Hematopoietic multipotent progenitor cell (in vitro differentiated cells): ENCODE measurements at places on chromosomes 11 and 22. TPM values are rescaled to one million over a fixed set of nuclear protein-coding genes. Genes with fewer than 3 reads are reported as not detected.
A peak's percentile ranks its signal among the peaks of the same experiment; 100 is the strongest.

- no peak for DNase-seq
These were observed 29.5 kb downstream of the CARD18 start for GRCh38 chr11:105109855-105110687.

DNA sequence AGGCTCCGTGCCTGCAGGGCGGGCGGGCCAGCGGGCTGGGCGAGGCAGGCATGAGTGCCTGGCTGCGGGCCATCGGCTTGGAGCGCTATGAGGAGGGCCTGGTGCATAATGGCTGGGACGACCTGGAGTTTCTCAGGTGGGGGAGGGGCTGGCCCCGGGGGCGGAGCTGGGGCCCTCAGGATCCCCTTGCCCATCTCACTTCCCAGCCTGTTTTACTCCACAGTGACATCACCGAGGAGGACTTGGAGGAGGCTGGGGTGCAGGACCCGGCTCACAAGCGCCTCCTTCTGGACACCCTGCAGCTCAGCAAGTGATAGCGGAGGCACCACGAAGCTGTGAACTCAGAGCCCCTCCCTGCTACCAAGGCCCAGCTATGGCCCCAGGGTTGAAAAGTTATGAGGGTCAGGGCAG lies 5.9 kb downstream of the PHOX2A start:
- DNase-seq = peak; percentile 48

DNA sequence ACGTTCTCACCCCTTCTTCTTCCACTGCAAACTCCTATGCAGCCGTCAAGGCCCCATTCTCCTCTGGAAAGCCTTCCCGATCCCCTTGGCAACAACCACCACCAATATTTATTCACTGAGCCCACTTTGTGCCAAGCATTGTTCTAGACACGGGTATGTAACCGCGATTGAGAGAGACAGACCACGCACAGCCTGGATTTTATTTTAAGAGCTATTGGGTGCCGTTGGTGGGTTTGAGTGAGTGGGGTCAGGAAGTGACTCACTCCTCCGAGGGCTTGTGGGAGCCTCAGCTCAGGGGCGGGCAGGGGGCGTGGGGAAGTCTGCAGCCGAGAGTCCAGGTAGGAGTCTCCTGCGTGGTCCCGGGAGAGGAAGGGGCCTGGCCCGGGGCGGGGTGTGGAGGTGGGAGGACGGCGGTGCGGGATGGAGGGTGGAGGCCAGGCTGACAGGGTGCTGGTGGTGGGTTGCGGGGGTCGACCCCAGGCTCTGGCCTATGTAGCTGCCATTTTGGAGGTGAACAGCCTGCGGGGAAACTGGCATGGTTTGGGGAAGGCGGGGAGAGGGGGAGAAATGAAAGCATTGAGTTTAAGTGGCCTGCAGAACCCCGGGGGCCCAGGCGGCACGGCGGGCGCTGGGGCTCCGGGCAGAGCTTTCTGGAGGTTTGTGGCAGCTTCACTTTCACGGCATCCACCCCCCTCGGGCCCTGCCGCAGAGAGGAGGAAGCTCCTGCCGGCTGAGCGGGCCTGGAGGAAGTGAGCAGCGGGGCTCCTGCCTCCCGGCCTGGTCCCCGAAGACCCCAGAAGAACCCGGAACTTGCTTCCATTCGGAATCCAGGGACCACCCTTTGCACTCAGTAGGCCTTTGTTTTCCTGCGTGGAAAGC lies 547 bp downstream of the PARVG start:
- DNase-seq = peak; percentile 89

DNA sequence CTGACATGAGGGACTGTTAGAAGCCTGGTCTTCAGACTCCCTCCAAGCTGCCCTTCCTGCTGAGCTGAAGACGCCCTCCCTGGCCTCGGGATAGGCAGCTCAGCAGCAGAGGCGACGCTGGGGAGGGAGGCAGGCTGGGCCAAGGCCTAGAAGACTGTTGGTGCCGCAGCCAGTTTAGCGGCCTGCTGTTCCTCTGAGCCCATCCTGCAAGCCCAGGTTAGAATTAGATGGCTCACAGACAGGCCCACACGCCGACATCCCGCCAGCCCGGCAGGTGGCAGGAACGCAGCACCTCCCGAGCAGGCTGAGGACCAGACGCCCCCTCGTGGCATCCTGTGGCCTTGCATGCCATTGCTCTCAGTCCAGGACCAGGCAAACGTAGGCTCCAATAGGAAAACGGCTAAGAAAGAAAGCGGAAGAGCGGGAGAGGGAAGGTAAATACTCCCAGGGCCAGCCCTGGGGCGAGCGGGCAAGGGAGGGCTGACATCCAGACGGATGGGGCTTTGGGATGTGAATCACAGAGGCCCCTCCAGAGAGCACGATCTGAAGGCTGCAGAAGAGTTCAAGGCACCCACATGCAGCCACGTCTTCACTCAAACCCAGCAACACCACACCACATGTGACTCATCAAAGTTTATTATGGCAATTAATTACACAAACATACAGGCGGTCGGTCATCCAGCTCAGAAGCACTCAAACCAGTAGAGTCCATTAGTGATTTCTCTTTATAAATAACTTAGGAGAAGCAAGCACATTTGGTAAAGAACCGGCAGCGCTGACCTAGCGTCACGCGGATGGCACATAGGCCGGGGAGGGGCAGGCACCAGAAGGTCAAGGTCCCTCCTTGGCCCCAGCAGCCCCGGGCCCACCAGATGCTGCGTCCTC lies 27.6 kb downstream of the CD5 start:
- DNase-seq = peak; percentile 83

- no peak for DNase-seq
These were observed 7.2 kb downstream of the TMEM86A start for GRCh38 chr11:18705651-18706281.

DNA sequence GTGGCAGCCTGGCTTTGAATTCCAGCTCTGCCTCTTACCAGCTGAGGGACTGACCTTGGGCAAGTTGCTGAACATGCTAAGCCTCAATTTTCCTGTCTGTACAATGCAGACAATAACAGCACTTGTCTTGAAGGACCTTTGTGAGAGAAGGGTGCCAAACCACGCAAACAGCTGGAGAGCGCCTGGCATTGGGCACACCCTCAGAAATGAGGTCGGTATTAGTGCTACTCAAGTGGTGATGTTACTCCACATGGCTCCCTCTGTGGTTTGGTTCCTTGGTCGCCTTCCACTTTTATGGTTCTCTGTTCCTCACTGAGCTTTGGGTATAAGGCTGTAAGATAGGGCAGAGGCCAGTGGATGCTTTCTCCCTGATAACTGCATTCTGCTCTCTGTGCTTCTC lies 8.2 kb downstream of the UBASH3B start:
- DNase-seq = no peak

GRCh38 chr11:11935536-11935935 lies 72.9 kb downstream of the DKK3 start:
- no peak for DNase-seq

DNA sequence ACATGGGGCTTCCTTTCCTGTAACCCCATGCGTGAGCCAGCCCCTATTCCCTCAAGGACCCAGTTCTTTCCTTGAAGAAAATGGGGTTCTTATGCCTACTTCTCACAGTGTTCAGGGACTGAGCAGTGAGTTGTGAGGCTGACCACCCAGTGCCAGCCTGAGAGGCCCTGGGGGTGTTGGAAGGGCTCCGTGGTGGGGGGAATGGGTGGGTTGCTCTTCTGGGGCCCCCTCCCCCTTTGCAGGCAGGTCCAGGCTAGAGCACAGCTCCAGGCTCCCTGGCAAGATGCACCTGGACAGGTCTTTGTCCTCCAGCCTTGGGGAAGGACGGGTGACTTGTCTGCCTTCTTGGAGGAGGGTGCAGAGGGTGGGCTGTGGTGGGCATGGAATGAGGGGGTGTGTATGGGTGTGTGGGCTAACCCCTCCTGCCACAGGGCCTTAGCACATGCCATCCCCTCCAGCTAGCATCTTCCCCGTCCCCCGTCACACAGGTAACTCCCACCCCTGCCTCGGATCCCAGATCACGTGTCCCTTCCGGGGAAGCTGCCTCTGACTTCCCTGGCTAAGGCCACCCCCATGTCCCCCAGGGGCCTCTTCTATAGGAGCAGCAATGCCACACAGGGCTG lies 64.6 kb downstream of the MYEOV start:
- no peak for DNase-seq

GRCh38 chr11:6719576-6719975 lies 36.4 kb upstream of the MRPL17 start:
- DNase-seq = no peak

GRCh38 chr11:11841723-11842420 lies at the start of gene USP47:
Gene USP47 (plus strand): TSS chr11:11841972. CDS start chr11:11842186, 214 bp downstream.
- DNase-seq = peak; percentile 84

The IFITM10 gene
- 1.1 TPM for total RNA-seq

The IFITM1 gene
- total RNA-seq = 78.1 TPM
